ENCODE measurements at places on chromosomes 1 and 21. TPM values are rescaled to one million over a fixed set of nuclear protein-coding genes. Genes with fewer than 3 reads are reported as not detected.

Gene SAMSN1
- total RNA-seq: 12.8 TPM

Gene C1orf94
- total RNA-seq: not detected

Gene OR2M3
- not detected for total RNA-seq

Gene VWA5B1
- not detected for total RNA-seq

Gene CRABP2
- total RNA-seq: 9.2 TPM

Gene LRRN2
- 8.9 TPM for total RNA-seq

Gene ORC1
- total RNA-seq: 0.52 TPM

Gene CLDN19
- not detected for total RNA-seq

Gene UBXN10
- 0.29 TPM for total RNA-seq

Gene TFF1
- total RNA-seq: not detected

Gene CHI3L2
- total RNA-seq: 23.4 TPM

GRCh38 chr1:199297887-199298286, 659.0 kb downstream of the PTPRC start:
- no peak for DNase-seq

GRCh38 chr1:207812778-207813511, 61.1 kb downstream of the CD46 start:
- no peak for DNase-seq

GRCh38 chr1:155131856-155132255, 3.8 kb upstream of the SLC50A1 start:
- no peak for DNase-seq

DNA sequence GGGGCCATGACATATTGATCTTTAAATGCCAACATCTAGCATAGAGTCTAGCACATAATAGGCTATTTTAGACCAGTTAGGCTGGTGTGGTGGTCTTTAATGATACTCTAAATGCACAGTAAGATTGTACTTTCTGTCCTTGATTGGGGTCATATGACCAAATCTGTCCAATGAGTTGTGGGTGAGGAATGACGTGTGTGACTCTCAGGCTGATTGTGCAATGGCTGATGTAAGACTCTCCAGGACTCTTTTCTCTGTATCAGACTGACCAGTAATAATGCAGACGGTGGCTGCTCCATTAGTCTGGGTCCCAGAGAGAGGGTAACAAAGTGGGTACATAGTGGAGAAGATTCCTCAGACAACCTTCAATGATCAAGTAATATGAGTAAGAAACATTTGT, 541.6 kb upstream of the CAMK1G start:
- no peak for DNase-seq

GRCh38 chr1:27884006-27884954, 11.9 kb downstream of the THEMIS2 start:
- DNase-seq: no peak

DNA sequence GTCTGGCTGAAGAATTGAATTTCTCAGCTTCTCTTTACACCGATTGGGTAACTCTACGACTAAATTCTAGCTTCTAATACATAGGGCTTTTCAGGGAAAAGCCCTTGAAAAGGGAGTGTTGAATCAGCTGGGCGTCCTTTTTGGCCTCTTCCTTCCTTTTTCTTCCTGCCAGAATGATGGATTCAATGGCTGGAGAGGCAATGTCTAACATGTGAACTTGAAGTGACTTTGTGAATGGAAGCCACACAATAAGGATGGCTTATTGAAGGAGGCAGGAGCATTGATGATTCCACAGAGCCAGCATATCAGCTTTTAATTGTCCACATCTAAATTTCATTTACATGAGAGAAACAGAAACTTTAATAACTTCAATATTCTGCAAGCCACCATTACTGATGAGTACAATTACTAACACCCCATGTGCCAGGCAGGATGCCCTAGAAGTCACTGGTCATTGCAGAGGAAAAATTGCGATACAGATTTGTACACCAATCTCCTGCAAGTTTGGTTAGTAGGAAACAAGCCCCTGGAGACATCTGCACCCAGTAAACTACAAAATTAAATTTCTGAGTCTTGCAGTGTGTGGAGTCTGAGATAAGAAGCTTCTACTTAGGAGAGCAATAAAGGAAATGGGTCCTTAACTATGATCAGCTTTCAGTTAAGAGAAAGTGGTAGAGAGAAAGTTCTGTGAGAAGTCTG, 56.1 kb downstream of the STYXL2 start:
- no peak for DNase-seq

GRCh38 chr1:178300352-178300699, 196.4 kb downstream of the CLEC20A start:
- DNase-seq: no peak

GRCh38 chr1:31650161-31651088, 5.7 kb upstream of the PEF1 start:
- DNase-seq: no peak

DNA sequence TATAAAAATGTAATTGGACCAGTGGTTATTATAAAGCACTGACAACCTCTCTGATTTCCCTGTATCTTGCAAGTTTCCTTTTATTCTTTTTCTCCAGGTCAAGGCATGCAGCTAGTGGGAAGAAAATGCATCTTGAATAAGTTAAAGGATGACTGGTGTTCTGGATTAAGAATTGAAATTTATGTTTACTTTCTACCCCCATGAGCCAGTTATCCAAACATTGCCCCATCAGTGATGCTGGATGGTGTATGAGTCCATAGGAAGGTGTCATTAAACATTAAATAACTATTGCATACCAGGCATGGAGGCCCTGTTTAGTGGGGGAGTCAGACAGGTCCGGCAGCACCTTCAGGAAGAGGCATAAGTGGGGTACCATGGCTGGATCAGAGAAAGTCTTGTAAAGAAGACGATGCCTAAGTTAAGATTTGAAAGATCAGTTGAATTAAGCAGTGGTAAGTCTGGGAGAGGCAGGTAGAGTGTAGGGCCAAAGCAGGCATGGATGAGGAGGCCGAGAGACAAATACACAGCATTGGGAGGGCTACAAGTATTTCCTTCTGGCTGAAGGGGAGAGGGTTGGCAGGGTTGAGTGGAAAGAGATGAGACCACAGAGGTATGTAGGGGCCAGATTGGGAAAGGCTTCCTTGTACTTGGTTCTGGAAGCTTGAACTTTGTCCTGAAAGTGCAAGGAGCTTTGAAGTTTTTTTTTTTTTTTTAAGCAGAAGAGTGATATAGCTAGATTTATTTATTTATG, 5.7 kb downstream of the SZRD1 start:
- no peak for DNase-seq

GRCh38 chr1:247266053-247266452, 10.2 kb downstream of the VN1R5 start:
- no peak for DNase-seq

DNA sequence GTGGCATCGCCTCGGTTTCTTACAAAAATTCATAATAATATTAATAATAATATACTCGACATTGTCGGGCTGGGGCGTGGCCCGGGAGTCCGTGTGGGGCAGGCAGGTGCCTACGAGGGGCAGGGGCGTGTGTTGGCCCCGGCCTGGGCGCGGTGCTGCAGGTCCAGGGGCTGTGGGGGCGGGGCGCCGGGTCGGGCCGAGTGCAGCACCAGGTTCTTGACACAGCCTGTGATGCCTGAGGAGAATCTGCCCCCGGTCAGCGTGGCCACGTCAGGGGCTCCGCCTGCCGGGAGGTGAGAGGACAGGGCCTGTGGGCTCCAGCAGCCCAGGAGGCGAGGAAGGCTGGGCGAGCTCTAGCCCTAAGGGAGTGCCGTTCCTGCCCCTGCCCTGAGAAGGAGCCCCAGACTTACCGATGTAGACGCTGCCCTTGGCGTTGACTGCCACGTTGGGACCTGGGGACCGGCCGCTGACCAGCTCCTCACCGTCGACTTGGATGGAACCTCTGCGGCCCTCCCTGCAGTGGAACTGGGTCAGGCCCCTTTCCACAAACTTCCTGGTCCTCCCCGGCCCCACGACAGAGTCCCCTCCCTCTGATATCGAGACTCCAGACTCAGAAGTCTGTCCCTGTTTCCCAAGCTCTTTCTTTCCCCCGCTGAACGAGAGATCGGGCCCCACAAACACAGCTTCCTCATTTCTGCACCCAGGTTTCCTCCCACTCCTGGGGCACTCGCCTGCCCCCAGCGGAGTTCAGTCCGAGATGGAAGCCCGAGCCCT, 11.3 kb downstream of the LDLRAD2 start:
- DNase-seq: no peak

DNA sequence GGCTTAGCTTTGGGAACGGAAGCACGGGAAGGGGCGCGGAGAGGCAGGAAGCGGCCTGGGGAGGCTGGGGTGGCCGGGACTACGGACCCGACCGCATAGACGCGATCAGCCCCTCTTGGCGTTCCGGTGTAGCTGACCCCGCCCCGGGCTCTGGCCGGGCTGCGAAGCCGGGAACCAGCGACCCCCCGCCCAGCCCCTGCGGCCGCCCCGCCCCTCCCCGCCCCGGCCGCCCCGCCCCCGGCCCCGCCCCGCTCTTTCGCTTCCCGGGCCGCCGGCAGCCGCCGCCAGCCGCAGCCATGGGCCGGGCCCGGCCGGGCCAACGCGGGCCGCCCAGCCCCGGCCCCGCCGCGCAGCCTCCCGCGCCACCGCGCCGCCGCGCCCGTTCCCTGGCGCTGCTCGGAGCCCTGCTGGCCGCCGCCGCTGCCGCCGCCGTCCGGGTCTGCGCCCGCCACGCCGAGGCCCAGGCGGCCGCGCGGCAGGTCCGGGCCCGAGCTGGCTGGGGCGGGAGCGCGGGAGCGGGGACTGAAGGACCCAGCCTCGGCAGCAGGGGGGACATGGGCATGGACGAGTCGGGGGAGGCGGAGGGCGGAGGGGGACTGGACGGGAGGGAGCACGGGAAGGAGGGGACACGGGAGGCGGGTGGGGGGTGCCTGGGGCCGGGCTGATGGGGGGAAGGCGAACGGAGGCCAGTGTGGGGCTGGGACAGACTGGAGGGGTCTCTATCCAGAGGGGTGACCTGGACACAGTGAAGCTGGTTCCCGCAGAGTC, at the start of gene SELENON:
Gene SELENON (plus strand): TSS at position 259 of the 768 bp plus-strand sequence. CDS start 38 bp downstream, at position 297.
- peak; percentile 90 for DNase-seq

GRCh38 chr1:185080422-185080821, 35.1 kb downstream of the RNF2 start:
- no peak for DNase-seq

DNA sequence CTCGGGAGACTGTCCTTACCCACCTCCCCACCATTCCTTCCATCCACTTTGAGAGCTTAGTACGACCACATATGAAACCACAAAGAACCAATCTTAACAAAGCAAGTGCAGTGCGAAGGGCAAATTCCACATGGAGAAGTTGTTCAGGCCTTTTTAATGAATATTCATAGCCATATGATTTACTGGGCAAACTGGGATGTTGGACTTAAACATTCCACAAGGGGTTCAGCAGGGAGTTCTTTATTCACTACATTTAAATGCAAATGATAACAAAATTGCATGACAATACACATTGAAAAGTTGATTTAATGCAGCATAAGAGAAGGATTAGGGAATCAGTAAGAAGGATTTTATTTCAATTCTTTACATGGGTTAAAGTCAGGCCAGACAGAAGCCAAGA, 14.7 kb downstream of the NMNAT2 start:
- no peak for DNase-seq

GRCh38 chr1:44553771-44554170, 120.5 kb downstream of the TMEM53 start:
- no peak for DNase-seq

- DNase-seq: no peak
Observed at GRCh38 chr1:36076979-36077573, 6.8 kb upstream of the TEKT2 start.

- DNase-seq: no peak
Observed at GRCh38 chr1:41898191-41898713, 20.5 kb downstream of the HIVEP3 start.

DNA sequence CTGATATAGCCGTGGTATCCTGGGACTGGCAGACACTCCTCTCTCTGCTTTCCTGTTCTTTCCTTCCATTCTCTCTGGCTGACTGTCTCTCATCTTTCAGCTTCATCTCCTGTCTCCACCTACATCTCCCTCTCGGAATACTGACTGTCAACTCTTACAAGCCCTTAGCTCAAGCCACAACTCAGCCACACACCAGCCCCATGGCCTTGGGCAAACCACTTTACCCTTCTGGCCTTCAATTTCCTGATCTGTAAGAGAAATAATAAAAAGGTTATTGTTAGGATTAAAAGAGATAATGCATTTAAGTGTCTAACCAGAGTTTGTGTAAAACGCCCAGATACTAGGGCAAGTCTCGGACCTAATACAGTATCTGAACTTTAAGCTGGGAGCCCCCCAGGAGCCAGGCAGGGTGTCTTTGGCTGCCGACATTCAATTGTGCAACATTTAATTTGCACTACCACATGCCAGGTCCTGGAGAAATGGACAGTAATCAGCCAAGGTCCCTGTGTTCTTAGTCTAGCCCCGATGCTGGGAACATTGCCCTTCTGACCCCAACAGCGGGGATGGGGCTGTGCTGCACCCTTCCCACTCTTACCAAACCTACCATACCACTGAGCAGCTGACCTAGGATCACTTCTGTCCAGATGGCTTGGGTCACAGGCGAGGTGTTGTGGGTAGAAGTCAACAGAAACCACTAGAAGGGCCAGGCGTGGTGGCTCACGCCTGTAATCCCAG, 5.1 kb downstream of the ECHDC2 start:
- DNase-seq: no peak

DNA sequence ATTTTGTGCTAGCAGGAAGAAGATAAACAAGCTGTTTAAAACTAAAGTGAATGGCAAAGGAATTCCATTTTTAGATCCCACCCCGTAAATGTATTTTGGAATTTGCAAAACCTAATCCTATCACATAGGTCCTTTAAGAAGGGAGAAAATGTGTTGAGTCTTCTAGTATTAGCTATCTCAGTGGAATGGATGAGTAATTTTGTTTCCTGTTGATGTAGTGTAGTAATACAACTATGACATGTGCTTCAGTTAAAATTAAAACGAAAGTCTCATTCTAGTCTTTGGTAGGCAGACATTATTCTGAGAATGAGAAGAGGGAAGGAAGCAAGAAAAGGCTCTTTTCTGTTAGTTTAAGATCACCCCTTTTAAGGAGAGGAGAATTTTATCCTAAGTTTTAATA, 265.9 kb upstream of the C1orf105 start:
- DNase-seq: no peak

DNA sequence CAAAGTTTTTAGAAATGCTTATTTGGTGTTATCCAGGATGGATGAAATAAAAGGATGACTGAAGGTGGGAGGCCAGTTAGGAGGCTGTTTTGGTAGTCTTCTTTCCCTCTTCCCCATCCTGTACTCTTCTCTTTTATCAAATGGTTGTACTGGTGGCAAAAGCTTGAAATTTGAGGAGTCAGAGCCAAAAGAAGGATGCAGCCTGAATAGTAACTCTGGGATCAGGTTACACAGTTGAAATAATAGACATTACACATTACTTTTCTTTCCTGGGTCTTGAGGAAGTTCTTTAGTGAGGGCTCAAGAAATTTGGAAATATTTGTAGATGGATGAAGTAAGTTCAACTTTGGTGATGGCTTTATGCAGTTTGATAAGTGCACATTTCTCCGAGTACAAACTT, 108.6 kb downstream of the GPR52 start:
- DNase-seq: no peak
